ENCODE measurements at places on chromosomes 6 and 20.
A peak's percentile ranks its signal among the peaks of the same experiment; 100 is the strongest.

- DNase-seq: no peak
Measured at GRCh38 chr6:18276610-18277236, 12.4 kb upstream of the DEK start.

DNA sequence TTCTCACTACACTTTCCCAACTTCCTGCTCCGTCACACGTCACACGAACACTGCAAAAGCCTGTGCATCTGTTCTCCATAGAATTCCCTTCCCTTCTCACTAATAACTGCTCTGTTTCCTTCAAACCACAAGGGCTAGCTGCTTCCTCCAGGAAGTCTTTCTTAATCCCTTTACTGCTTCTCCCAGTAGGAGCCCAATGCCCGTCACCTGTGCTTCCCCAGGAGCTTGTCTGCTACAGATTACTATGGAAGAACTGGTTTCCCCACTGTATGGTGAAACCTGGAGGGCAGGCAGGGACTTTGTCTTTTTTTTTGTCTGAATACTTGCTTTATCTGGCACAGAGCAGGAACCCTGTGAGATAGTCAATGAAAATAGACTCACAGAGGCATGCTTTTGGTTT lies 444.7 kb upstream of the MAP3K7 start:
- no peak for DNase-seq

- DNase-seq: no peak
Measured at GRCh38 chr6:127737768-127738167, 160.8 kb downstream of the C6orf58 start.

DNA sequence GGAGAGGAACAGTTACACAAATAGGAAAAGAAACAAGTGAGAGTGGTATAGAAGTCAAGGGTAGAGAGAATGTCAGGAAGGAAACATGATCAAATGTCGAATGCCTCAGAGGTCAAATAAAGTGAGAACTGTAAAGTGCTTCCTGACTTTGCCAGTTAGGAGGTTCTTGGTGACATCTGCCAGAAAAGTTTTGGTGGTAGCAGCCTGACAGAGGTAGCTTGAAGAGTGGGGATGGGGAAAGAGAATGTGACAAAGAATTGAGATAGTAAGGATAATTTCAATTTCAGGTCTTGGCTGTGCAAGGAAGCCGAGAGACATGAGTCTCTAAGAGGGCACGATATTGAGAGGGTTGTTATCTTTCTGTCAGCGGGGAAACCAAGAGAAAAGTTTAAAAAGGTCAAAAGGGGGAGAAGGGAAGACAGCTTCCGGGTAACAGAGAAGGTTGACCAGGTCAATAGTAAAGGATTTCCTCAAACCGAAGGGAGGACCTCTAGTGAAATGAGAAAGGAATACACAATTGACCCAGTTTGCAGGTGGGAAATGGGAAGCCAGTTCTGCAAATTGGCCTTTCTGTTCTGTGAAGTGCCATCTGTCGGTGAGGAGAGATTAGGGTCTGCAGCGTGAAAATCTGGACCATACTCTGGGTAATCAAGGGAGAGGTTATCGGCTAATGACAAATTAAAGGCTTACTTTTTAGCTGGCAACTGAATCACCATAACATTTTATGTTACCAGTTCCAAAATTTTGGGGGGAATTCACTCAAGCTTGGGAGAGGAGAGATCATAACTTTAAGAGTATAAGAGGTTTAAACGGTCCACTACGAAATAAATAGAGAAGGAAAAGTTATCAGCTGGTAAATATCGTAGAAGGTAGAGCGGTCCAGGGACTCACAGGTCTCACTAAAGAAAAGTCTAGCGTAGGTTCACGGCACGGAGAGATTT lies 973 bp upstream of the BRD2 start:
- DNase-seq: peak; percentile 62

- no peak for DNase-seq
Measured at GRCh38 chr20:58294497-58295455, 14.7 kb upstream of the RAB22A start.

- no peak for DNase-seq
Measured at GRCh38 chr20:56411759-56412472, at the start of gene CASS4. Gene CASS4 (plus strand): TSS chr20:56412260. CDS start chr20:56412459, 199 bp downstream.

DNA sequence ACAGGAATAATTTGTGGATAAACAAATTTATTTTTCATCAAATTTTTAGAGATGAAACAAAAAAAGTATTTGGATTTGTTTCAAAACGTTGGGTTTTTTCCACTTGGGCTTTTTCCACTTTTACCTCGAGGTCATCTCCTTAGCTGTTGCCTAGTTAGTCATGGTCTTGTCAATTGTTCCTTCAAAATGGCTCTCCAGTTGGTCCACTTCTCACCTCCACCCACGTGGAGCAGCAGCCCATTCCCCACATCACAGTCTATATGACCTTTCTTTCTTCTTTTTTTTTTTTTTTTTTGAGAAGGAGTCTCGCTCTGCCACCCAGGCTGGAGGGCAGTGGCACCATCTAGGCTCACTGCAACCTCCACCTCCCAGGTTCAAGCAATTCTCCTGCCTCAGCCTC lies 6.7 kb upstream of the SLC4A11 start:
- DNase-seq: no peak

GRCh38 chr6:87237804-87238203 lies 82.4 kb downstream of the ZNF292 start:
- DNase-seq: no peak

- DNase-seq: no peak
Measured at GRCh38 chr6:48151142-48151541, 40.1 kb upstream of the PTCHD4 start.

- no peak for DNase-seq
Measured at GRCh38 chr6:5305968-5306626, 44.8 kb downstream of the FARS2 start.

DNA sequence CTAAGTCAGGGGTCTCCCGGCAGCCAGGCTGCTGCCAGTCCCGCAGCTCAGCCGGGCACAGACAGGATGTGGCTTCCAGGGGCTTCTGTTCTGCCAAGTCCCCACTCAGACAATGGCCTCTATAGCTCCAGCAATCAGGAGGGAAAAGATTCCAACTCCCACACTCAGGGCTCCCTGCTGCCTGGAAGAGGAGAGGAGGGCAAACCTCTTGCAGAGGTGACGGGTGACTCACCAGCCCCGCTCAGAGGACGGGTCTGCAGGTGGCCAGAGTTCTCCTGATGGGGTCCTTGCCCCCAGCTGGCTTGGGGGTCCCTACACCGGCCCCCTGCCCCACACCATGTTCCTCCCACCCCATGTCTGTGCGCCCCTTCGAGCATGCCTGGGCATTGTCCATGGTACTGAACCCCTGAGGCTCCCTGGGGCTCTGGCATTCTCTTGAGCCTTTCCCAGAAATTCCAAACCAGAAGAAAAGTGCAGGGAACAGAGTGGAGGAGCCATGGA lies 32.6 kb downstream of the NTSR1 start:
- no peak for DNase-seq

DNA sequence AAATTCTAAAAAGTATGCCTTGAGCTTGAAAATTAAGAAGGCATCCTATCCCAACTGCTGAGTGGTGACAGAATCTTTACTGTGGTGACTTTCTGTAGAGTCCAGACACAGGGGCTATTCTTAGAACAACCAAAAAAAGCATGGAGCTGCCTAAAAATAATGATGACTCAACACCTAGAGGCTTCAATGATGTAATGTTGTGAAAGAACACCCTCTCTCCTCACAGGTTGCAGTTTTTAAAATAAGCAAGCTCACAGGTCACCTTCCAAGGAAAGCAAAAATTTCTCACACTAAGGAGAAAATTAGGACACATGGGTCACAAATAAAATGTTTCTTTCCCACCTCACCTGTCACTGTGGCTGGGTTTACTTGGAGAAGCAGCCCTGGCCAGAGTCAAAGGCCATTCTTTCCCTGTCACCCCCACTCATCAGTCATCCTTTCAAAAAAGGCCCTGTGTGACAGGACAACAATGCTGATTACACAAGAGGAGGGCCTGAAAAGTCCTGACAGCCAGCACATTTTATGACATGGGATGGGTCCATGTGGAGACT lies 53.5 kb downstream of the RCAN2 start:
- no peak for DNase-seq

DNA sequence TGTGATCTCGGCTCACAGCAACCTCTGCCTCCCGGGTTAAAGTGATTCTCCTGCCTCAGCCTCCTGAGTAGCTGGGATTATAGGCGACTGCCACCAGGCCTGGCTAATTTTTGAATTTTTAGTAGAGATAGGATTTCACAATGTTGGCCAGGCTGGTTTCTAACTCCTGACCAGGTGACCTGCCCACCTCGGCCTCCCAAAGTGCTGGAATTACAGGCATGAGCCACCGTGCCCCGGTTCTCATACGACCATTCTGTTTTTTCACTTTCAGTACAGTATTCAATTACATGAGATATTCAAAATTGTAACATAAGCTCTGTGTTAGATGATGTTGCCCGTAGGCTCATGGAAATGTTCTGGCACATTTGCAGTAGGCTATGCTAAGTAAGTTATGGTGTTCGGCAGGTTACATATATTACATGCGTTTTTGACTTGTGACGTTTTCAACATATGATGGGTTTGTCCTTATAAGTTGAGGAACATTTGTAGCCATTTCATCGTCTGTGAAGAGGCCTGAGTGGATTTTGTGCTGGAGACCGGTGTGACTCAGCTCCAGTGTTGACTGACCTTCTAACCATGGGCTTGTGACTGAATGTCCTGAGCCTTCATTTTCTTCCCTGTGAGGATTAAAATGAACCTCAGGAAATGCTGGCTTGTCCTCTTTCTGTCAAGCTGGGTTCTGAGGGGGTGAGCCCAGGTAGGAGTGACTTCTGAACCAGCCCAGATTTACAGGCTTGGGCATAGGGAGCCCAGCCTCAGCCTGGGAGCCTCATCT lies 12.2 kb downstream of the PPARD start:
- DNase-seq: no peak

- DNase-seq: no peak
Measured at GRCh38 chr6:120545353-120545752, 788.9 kb downstream of the TBC1D32 start.

DNA sequence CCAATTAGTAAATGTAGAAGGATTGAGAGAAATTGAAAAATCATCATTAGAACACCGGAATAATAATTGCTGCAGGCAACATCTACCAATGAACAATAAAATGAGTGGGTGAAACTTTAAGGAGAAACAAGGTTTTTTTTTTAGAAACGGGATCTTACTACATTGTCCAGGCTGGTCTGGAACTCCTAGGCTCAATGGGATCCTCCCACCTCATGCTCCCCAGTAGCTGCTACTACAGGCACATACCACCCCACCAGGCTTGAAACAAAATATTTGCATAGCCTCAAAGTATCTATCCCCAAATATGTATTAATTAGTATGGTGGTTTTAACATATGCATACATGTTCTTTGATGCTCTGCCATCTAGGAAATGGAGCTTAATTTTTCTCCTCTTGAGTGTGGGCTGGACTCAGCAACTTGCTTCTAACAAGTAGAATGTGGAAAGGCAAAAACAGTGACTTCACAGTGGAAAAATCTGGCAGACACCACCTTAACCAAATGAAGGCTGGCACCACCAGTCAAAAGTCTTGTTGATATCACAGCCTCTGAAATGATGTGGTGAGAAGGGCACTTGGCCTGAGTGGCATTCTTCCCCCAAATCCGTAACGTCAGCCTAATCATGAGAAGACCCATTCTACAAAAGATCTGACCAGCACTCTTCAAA lies 12.1 kb downstream of the NRSN2 start:
- DNase-seq: no peak

DNA sequence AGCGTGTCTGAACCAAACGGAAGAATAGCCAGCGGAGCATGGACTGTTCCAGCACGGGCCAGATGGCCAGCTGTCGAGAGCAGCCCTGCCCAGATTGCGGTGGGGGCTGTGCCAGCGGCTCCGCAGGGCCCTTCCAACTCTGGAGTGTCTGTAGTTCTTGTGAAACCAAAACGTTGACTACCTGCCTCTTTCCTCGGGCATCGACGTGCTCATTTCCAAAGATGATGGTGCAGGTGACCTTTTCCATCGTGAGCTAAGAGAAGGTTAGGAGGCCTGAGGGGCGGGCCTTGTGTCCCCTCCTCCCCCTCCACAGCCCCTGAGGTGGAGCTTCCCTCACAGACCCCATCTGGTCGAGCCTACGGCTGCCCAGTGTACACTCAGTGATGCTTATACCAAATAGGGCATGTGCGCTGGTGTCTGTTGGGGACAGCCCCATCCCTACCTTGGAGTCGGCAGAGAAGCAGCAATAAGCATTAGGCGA lies 12.9 kb upstream of the C20orf144 start:
- DNase-seq: no peak

- no peak for DNase-seq
Measured at GRCh38 chr6:12001004-12001705, 11.0 kb upstream of the HIVEP1 start.

DNA sequence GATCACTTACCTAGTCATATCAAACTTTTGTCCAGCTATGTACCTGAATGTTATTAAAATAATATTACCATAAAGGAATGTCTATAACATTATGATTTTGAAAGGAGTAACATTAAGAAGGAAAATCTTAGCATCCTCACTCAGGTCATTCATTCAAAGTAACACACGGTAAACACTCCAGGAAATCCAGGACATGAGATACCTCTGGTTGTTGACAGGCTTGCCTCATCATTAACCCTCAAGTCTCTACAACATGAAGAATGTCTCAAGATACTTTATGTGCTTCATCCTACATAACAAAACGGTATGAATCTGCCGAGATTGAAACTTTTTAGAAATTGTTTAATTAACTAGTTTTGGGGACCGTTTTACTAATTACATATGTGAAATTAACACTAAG lies 690 bp upstream of the FILIP1 start:
- no peak for DNase-seq

DNA sequence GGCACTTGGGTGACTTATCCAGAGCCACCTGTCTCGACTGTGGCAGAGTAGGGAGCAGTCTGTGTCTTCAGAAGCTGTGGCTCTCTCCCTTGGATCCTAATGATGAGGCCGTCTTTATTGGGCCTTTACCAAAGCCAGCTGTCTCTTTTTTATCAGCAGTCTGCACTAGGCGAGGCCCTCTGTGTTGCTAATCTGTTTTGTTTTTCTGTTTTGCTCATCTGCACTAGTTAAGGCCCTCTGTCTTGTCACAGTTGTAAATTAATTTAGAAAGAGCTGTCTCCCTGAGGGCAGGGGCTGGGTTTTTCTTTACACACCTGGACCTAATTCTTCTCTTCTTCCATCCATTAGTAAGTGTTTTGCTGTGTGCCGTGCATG lies 45.0 kb downstream of the CDS2 start:
- no peak for DNase-seq

DNA sequence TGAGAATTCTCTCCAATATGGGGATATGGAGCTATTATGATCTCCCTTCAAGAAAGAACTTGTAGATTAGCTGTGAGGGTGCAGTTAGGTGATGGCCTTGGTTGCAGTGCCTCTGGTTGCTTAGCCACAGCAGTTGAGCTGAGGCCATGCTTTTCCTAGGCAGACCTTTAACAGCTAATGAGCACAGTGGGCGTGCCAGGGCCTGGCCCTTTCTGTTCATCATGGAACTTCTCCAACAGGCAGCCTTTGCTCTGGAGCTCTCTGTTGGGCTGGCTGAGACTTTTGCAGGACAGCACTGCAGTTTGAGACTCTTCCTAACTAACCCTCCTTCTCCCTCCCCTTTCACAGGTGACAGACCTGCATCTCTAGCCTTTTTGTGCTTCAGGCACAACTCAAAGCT lies 39.7 kb upstream of the TMEM170B start:
- no peak for DNase-seq

- DNase-seq: no peak
Measured at GRCh38 chr20:16423311-16424212, 149.7 kb downstream of the KIF16B start.

Measured in MM.1S (cell line).